ENCODE measurements at places on chromosomes 5 and 9.
A peak's percentile ranks its signal among the peaks of the same experiment; 100 is the strongest.

DNA sequence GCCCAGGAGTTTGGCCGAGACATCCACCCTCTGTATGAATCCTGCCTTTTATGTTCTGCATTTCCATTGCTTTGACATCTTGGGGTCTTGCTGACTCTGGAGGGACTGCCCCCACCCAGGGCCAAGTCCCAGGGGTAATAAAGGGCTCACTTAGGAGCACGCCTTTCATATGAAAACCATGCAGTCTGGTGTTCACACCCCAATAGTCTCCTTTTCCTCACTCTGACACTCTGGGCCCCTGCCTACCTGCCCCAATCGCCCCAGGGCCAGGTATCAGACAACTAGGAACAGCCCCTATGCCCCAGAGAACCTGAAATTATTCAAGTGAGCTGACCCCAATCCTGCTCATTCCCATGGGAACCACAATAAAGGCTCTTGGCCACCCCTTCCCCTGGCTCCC is 33.1 kb upstream of the RAPGEF1 start:
- DNase-seq: no peak

GRCh38 chr5:110957934-110958333 is 113.6 kb upstream of the TSLP start:
- no peak for DNase-seq

DNA sequence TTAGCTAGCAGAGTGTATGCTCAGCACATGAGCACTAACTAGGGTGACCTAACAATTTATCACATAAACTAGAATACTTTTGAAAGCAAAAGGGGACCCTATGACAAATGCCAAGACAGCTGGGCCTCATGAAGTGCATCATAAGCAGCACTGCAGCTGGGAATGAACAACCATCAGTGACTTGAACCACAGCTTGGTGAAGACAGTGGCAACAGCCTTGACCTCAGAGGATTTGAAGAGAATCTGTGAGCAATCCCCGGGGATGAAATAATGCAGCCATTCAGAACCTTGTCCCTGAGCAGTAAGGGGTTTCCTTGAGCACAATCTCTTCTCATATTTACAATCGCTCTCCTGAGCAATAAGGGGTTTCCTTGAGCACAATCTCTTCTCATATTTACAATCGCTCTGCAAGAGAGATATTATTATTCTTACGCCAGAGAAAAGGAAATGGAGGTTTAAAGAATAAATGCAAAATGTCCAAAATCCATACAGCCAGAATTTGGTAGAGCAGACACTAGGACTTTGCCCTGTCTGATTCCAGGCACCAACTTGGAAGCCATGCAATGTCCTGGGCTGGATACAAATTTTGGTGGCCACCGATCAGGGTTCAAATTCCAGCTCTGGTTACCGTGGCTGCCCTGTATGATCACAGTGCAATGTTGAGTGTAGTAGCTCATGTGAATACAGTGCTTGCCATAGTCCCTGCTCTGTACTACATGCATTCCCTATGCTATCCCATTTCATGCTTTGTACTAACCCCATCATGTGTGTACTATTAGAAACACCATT is 846 bp upstream of the NSG2 start:
- no peak for DNase-seq

- no peak for DNase-seq
These were observed 35.8 kb upstream of the MAMDC2 start for GRCh38 chr9:70007831-70008230.

DNA sequence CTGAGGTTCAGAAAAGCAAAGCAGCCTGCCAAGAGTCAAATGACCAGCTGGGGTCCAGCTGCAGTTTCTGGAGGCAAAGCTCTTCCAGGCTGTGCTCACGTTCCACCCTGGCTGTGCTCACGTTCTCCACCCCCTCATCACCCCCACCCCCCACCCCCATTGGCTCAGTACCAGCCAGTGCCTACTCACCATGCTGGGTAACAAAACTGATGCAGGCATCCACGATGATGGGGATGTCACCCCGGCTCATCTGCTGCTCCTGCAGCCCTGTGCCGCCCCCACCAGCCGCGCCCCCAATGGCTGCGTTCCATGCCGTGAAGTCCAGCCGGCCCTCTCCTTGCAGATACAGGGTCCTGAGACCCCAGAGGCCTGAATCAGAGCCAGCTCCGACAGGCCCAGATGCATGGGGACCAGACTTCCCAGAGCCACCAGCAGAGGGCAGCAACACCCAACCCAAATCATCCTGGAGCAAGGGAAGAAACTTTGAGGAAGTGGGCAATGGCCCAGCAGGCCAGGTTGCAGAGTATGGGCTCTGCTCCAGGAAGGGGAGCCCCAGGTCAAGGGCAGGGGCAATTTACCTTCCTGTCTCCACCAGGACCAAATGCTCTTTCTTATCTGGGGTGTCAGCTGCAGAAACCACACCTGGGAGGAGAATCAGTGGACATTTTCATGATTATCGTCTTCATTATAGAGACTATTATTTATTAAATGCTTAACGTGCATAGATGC is 13.7 kb upstream of the FCHSD1 start:
- DNase-seq: peak; percentile 58

DNA sequence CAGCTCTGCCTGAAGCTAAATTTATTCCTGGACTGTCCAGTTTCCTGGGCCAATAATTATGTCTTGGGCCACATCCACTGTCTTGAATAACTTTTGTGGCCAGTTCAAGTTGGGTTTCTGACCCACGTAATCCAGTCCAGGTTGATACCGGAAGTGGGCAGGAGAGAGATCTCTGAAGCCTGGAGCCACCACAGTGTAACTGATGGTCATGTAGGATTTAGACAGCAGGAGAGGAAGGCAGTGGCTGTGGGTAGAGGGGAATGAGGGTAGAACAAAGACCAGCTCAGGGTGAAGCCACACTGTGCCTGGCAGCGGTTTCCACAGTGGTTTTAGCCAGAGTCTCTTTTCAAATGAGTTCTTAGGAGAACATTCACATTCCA is 30.2 kb downstream of the SH3PXD2B start:
- DNase-seq: no peak

- no peak for DNase-seq
These were observed 31.9 kb downstream of the ICE1 start for GRCh38 chr5:5454391-5454790.

- no peak for DNase-seq
These were observed 70.1 kb upstream of the SPATA31E1 start for GRCh38 chr9:87812375-87813118.
